Spleen (tissue), 13 donors: ENCODE measurements at places on chromosomes 1 and 21.

GRCh38 chr1:225735252-225736149, 42.1 kb upstream of the SRP9 start:
- no peak for DNase-seq

GRCh38 chr21:46452710-46453109, 6.0 kb upstream of the DIP2A start:
- no peak for DNase-seq

DNA sequence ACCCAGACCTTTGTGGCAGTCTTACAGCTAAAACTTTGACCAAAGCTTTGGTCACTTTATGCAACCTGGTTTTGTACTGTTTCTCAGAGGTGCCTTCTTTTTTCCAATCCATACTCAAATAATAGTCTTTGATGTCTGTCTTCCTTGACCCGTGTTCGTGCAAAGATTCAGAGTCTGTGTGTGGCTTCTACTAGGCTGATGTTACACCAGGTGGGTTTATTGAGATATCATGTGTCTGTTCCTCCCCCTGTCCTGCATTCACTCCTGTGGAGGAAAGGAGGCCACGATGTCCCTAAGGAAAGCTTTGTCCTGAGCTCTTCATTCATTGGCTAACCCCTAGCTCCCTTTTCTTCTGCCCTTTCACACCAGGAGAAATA, 15.0 kb upstream of the IKBKE start:
- no peak for DNase-seq

DNA sequence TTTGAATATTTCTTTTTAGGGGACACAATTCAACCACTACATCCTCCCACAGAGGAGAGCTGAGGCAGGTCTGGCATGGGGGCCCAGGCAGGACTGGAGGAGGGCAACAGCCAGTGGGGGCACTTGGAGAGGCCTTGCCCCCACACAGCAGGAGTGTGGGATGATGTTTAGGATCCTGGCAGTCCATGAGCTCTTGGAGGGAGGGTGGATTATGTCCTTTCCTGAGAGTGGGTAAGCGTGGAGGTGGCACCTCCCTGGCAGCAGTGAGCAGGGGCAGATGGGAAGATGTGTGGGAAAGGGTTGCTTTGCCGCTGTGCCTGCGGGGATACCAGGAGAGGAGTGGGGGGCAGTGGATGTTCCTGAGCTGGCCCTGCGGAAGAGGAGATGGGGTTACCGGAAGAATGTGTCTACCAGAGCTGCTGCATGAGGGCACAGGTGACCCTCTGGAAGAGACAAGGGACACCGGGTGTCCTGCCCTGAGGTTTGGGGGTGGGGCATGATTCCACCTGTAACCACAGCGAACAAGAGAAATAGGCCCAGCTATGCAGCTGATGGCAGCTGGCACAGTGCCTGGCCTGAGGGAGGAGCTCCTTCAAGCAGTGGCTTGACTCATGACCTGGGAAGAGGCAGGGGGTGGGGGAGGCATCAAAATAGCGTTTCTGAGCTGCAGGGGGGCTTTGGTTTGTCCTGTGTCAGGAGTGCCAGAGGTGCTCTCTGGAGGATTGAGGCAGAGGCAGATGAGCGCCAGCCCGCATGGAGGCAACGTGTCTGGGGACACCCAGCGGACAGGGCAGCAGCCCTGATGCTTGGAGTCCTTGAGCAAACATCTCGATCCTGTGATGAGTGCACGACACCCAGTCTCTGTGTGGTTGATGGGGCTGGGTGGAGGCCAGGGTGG, 123.9 kb upstream of the TMPRSS2 start:
- DNase-seq, result no peak

- DNase-seq, result no peak
These were observed 92.1 kb downstream of the PTPRC start for GRCh38 chr1:198730952-198731351.

GRCh38 chr1:21254335-21254951, 35.8 kb downstream of the ECE1 start:
- no peak for DNase-seq

DNA sequence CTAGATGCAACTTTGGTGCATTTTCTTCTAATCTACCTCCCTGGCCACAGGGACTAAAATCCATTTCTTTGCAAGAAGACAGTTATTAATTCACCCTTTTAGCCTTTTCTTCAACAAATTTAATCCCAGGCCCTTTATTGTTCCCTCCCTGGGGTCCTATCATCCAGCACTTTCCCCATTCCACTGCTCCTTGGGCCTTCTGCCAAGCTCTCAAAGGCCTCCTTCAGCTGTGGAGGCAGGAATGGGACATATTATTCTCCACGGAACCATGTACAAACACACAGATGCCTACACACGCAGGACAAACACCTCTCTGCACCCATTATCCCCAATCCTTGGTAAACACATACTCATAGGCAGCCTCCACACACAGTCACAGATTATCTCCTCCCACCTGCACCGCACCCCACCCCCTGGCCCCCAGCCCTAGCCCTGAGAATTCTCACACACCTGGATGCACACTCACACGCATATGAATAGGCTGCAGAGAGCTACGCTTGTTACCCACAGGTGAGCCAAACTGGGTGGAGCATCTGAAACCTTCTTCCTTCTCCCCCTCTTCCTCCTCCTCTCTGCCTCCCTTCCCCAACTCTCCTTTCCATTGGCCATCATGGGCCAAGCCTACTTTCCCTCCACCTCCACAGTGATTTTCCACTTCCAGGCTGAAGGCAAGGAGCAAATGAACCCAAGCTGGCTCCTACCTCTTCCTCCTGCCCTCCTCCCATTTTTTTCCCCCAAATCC, 11.7 kb downstream of the TAGLN2 start:
- peak; percentile 61 for DNase-seq

- DNase-seq, result peak; percentile 80
These were observed at the start of gene S100A2 for GRCh38 chr1:153565529-153566374. TSS of gene S100A2 (minus strand) at chr1:153565844. CDS start at chr1:153563877, 1,967 bp downstream.

- no peak for DNase-seq
These were observed 165.8 kb downstream of the ST6GALNAC3 start for GRCh38 chr1:76240316-76240715.

GRCh38 chr1:171433451-171433850, 51.9 kb upstream of the PRRC2C start:
- no peak for DNase-seq

DNA sequence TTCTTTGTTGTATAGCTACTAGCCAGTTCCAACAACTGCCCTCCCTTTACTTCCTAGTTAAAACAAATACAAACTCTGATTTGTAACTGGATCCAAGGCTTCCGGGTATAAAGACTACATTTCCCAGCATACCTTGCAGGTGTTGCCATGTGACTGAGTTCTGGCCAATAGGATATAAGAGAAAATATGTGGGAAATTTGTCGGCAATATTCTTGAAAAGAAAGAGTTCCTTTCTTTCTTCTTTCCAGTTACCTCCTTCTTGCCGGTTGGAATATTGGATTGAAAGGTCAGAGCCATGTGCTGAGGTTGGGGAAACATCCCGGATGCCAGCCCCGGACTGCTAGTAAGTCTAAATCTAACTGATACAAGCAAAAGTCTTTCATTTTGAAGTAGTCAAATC, 23.0 kb upstream of the ZBTB40 start:
- DNase-seq, result no peak

DNA sequence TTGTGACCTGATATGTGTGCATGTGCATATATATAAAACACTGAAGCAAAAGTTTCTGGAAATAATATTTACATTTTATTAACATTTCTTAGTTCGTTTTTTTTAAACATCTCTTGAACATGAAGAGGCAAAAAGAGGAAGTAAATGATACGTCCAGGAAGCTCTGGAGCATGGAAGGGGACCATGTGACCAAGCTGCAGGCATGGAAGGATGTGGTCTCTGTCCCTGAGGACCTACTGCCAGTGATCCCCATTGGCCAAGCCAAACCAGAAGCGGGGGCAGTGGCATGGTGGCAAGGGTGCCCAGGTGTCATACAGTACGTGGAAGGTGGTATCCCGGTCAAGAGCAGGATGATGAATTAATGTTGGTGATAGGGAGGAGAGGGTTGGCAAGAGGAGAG, 268.3 kb upstream of the PROX1 start:
- DNase-seq, result no peak

- DNase-seq, result no peak
These were observed 19.1 kb upstream of the NTMT2 start for GRCh38 chr1:170126696-170127095.

GRCh38 chr1:55478742-55479141, 263.6 kb upstream of the USP24 start:
- no peak for DNase-seq

DNA sequence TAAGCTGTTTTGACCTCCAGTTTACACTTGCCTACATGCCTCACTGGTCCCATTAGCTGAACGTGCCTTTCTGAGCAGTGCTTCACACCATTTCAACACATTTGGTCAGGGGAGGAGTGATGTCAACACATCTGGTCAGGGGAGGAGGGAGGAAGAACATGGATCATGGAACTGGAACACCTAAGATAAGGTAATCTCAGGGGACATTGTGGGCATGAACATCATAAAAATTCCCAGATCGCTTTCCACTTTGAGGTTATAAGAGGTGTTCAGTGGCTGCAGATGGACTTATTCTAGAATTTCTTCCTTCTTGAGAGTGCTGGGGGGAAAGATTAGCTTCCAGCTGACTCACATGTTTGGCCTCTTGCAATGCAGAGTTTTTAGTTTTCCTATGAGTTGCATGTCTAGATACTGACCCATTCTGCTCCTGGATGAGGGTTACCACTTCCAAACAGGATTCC, 2.0 kb downstream of the QSOX1 start:
- DNase-seq, result no peak

DNA sequence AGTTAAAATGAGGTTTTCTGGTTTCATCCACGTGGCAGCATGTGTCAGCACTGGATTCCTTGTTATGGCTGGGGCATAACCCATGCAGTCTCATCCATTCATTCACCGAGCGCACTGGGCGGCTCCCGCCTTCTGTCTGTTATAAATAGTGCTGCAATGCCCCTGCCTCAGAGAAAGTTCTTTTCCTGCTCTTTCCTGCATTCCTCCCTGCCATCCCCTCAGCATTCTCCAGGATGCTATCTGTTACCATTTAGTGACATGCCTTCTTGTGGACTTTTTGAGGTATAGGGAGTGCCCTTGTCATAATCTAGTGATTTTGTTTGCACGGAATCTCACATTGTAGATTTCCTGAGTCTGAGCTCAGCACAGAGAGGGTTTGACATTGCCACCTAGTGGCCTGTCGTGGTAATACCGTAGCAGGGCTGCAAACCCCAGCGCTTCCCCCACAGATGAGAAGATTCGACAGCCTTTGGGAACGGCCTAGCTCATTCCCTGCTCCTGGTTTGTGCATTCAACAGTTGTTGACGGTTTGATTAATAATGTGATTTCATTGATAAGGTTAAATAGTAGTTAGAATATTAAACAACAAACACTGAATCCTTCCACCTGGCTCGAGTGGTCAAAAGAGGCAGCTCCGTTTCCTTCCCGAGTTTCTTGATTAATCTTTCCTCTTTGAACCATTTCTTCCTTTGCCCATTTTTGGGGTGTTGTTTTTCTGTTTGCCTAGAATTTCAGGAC, 46.3 kb downstream of the UMODL1 start:
- peak; percentile 89 for DNase-seq

DNA sequence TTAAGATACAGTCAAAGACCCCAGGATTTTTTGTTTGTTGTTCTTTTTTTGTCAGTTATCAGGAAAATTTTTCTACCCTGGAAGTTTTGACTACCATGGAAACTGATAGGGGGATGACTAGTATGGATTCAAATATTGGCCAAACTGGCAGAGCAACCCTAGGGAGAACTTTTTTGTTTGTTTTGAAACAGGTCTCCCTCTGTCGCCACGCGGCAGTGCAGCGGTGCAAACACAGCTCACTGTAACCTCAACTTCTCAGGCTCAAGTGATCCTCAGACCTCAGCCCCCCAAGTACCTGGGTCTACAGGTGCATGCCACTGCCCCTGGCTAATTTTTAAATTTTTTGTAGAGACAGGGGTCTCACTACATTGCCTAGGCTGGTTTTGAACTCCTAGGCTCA, 46.6 kb downstream of the TOR3A start:
- no peak for DNase-seq

- DNase-seq, result no peak
These were observed 101.8 kb downstream of the CD247 start for GRCh38 chr1:167416506-167416905.

DNA sequence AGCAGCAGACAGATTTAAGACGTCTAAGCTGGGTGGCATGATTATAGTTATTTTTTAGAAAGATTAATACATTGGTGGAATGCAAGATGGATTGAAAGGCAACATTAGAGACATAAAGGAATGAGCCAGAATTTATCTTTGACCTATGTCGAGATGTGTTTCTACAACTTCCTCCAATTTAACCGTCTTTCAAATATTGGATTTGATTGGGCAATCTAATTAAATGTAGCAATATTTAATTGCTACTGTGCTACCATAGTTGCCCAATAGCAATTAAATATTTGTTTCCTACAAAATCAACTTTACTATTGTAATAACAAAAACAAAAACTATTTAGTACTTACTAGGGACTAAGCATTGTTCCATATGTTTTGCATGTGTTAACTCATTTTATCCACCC, 30.4 kb upstream of the CYP4A22 start:
- no peak for DNase-seq

DNA sequence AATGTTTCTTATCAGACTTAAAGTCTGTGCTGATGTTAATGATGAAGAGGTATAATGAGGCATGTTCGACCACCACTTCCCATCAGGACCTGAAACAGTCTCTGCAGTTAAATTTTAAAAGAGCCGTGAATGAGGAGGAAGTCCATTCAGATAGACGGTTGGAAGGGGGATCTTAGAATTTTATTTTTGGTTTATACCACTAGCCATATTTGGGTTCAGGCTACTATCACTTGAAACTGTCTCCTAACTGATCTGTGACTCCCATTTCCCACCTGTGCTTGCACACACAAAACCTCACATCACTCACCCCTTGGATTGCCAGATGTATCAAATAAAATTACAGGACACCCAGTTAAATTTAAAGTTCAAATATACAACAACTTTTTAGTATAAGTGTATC, 9.9 kb upstream of the ANKRD13C start:
- DNase-seq, result no peak

GRCh38 chr1:28835237-28835650, 23.3 kb downstream of the OPRD1 start:
- no peak for DNase-seq

GRCh38 chr21:29334717-29335428, 36.2 kb downstream of the BACH1 start:
- DNase-seq, result no peak

- DNase-seq, result peak; percentile 96
These were observed 686 bp downstream of the ARF1 start for GRCh38 chr1:228082918-228083870.

DNA sequence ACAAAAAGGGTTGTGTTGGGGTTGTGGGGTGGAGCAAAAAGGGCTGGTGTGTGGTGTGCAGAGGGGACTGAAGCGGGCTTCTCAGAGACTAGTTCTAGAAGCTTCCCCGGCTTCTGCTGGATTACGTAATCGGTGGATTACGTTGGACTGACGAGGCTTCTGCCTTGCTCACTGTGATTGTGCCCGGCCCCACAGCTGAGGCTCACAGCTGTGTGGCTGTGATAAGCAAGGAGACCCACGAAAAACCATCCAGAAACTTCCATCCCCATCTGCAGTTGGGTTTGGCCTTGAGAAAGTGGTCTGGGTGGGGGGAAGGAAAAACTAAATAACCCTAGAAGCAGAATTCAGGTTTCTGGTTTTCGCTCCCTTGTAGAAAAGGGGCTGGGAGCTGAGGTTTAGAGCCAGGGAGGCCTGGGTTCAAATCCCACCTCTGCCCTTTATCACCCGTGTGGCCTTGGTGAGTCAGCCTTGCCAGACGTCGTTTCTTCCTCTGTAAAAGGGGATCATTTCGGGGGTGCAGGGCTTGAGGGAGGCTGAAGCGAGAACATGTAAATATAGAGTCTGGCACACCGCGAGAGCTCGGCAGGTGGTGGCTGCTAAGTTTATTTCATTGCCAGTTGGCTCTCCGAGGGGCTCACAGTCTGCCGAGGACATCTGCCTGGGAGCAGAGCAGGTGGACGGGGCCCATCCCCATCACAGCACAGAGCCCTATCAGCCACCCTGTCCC, 30.4 kb upstream of the DISP3 start:
- DNase-seq, result no peak
